ENCODE measurements at places on chromosomes 2 and 18. TPM values are rescaled to one million over a fixed set of nuclear protein-coding genes. Genes with fewer than 3 reads are reported as not detected.

Gene CNTNAP5
- total RNA-seq: not detected

Gene LPIN2
- total RNA-seq: 21.9 TPM

Gene HRH4
- not detected for total RNA-seq

Gene LINC00305
- total RNA-seq: not detected

Gene FBXO41
- 0.83 TPM for total RNA-seq

Gene SCN7A
- total RNA-seq: 0.90 TPM

Gene TFPI
- 93.9 TPM for total RNA-seq

Gene PLEKHH2
- total RNA-seq: 1.7 TPM

DNA sequence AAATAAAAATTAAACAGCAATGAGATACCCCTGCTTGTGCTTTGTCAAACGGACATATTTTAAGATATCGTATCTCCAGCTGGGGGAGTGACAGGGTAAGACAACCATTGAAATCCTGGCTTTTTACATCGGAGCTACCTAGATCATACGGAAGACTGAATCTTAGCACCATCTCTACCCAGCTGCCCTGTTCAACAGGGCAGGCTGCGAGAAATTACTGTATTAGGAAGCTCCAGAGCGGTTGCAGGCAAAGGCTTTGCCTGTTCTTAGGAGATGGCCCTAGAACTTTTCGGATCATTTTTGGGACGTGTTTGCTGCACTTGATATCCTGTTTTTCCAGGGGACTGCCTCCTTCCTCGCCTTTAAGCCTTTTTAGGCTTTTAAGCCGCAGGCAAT is 2.0 kb upstream of the PRKCE start:
- peak; percentile 13 for DNase-seq

- no peak for DNase-seq
These were observed 330.2 kb downstream of the DSC3 start for GRCh38 chr18:30712383-30712782.

- no peak for DNase-seq
These were observed 145.6 kb downstream of the HDAC4 start for GRCh38 chr2:239255218-239255617.

- no peak for DNase-seq
These were observed 168.7 kb upstream of the HDAC4 start for GRCh38 chr2:239569401-239570090.

DNA sequence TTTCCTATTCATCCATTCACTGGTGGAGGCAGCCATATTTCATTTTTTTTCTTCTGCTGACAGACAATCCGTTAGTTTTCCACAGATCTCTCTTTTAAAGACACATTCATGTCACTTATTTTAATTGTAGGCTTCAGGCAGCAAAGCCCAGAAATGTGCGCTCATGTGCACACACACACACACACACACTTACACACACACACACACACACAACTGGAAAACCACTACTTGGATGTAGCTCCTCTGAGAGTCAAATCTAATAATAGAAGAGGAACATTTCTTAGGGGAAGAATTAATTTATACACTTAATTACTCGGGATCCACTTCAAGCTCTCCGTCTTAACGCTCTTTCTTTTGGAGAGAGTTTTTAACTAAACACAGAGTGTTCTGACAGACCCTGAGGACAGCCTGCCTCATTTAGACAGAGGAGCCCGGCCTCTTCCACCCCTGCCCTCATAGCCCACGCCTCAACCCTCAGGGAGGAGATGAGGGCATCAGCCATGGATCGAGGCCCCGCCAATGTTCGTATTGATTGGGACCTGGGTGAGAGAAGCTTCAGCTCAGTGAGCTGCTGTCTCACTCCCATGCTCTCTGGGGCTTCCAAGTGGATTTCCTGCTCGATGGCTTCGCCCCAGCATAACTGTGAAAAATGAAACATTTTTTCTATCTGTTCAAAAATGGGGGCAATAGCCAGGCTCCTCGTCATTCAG is 261.4 kb upstream of the SKOR2 start:
- DNase-seq: no peak

DNA sequence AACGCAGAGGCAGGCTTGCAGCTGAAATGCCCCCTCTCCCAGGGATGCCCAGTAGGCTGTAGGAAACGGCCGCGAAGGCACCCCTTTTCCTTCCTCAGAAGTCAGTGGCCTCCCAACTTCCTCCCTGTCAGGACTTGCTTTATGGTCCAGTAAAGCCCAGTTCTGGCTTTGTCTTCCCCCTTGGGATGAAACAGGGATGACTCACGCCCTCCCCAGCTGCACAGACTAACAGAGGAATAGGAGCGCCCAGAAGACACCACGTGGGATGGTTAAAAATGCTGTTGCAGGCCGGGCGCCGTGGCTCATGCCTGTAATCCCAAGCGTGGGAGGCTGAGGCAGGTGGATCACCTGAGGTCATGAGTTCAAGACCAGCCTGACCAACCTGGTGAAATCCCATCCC is 6.9 kb downstream of the CREG2 start:
- DNase-seq: peak; percentile 71

GRCh38 chr2:189465478-189465877 is 24.2 kb downstream of the WDR75 start:
- no peak for DNase-seq

DNA sequence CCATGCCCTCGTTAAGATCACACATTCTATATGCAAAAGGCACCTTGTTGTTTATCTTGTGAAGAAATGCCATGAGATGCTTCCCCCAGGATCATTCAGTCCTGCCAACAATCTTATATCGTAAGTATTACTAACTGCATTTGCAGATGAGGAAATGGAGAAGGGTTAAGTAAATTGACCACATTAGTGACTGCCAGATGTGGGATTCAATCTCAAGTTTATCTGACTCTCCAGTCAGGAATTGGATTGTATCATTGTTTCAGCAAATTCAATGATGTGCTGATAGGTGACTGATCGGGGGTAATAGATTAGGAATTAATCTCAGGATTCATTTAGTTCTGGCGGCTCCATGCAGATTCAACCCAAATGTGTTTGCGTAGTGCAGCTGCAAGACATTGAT is 106.2 kb downstream of the CNTNAP5 start:
- no peak for DNase-seq

DNA sequence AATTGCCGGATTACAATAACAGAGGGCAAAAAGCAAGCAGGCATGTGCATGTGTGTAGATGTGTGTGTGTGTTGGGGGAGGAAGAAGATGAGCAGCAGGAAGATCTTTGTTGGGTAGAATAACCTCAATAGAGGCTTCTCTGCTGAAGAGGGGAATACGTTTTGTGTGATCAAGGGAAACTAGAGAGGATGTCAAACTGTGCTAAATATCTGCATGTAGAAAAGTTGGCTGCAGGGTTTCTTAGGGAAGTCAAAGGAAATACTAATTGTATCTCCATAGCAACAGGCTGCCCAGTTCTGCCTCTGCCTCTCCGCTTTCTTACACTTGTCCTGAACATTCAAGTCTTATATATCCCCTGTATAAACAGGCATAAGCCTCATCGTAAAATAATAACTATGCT is 190.1 kb upstream of the RND3 start:
- no peak for DNase-seq

DNA sequence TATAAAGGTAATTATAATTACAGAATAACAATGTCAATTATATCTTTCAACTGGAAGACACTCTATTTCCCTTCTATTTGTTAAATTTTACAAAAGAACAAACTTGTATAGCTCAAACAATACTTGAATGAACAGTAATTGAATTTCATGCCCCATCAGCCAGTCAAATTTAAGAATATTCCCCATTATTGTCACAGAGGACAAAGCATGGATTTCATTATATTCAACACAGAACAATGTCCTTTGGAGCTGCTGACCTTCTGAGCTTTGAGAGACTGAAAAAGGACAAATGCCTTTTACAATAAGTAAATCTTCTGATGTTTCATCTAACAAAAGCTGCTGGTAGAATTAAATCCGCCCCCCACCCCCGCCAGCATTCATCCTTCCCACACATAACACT is 187.5 kb upstream of the MC4R start:
- DNase-seq: no peak

DNA sequence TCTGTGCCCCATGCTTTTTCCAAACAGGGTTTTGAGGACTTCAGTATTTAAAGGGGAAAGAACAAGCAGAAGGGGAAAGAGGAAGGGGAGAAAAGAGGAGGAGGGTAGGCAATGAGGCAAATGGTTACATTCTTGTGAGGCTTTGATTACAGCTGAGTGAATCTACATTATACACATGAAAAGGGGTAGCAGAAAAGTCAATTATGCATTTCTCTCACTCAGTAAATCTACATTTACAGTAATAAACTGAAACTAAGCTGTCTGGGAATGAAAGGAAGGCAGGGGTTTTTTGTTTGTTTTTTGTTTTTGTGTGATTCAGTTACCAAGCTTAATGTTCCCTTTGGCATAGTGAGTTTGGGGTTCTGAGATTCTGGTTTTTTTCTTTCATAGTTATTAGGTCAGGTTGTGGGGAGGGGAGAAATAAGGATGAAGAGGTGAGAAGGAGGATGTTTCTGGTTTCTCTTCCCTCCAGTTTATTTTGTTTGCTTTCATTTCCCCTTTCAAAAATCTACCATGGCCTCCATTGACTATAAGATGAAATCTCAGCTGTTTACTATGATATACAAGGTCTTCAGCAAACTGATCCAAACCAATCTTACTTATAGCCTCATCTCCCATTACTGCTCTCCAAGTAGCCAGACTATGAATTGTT is 18.7 kb downstream of the C18orf63 start:
- DNase-seq: no peak

GRCh38 chr2:197306696-197307040 is 3.9 kb downstream of the ANKRD44 start:
- no peak for DNase-seq

GRCh38 chr2:193240752-193241151 is 1046.0 kb upstream of the TMEFF2 start:
- no peak for DNase-seq

DNA sequence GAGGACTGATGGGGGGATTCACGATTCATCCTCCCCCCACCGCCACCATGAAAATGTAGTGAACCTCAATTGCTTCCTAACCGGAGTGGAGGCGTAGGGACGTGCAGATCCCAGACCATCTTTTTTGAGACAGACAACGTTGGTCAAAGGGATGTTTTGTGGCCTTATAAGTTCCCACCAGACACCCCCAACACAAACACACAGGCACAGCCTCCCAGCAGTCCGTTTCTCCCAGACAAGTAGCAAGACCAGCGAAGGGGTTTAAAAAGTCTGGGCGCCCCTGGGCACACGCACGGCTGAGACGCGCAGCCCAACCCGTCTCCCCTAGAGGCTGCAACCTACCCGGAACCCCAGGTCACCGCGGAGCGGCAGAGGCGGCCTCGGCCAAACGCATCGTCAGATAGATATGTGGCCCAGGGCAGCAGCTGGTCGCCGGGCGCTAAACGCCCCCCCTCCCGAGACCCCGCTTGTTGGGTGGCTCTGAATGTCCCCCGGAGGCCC is 1.3 kb downstream of the GBX2 start:
- DNase-seq: no peak

GRCh38 chr2:133324150-133324561 is 244.1 kb downstream of the NCKAP5 start:
- DNase-seq: peak; percentile 93

- peak; percentile 96 for DNase-seq
These were observed 24.2 kb upstream of the C2orf42 start for GRCh38 chr2:70214953-70215549.

DNA sequence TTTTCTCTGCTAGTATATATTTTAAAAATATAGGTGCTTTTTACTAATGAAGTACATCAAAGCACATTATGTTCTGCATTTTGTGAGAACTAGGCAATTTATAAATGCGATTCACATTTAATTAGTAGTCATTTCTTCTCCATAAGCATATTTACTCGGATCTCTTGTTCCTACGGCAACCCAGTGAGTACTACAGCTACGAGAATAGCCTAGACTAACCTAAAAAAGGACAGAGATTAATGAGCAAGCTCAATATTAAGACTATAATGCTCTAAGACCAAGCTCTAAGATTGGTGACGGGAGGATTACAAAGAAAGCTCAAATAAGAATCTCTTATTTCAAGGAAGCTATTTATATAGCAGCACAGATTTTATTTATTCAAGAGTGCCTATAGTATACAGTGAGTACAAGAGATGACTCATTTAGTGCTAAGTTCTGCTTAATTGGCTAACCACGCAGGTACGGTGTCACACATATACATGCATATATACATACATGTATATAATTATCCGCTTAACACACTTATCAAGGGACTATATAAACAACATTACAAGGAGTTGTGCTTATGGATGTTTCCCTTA is 364.7 kb downstream of the GPD2 start:
- no peak for DNase-seq

- no peak for DNase-seq
These were observed 79.2 kb upstream of the HPCAL1 start for GRCh38 chr2:10223471-10223870.

DNA sequence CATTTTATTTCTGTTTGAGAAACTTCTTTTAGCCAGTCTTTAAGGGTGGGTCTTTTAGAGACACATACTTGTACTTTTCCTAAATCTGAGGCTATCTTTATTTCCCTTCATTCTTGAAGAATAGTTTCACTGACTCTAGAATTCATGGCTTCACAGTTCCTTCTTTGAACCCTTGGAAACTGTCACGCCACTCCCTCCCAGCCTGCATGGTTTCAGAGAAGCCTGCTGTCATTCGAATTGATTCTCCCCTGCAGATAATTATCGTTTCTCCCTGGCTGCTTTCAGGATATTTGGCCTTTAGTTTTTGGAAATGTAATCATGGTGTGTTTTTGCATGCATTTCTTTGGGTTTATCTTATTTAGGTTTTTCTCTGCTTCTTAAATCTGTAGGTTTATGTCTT is 72.0 kb upstream of the REV1 start:
- DNase-seq: no peak

DNA sequence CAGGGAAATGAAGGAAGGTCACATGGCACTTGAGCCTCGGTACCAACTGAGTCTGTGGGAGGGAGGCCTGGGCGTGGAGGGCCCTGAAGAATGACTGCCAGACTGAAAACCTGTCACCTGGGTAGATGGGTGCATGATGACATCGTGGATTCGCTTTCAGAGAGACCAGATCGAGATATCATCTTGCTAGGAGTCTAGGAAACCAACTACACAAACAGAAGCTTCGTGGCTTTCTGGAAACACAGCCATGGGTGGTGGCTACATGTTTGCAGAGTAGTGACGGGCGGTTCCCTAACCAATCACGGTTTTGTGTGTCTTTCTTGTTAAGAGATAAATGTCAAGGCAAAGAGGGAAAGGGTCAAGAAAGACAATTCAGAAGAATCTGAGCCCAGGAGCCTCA is 155.0 kb downstream of the EIPR1 start:
- DNase-seq: no peak

GRCh38 chr2:227182765-227183164 is 18.3 kb downstream of the COL4A3 start:
- no peak for DNase-seq

GRCh38 chr2:164719996-164720941 is 99.0 kb upstream of the GRB14 start:
- DNase-seq: peak; percentile 14

- peak; percentile 90 for DNase-seq
These were observed 1.1 kb upstream of the SULT6B1 start for GRCh38 chr2:37189452-37190153.

DNA sequence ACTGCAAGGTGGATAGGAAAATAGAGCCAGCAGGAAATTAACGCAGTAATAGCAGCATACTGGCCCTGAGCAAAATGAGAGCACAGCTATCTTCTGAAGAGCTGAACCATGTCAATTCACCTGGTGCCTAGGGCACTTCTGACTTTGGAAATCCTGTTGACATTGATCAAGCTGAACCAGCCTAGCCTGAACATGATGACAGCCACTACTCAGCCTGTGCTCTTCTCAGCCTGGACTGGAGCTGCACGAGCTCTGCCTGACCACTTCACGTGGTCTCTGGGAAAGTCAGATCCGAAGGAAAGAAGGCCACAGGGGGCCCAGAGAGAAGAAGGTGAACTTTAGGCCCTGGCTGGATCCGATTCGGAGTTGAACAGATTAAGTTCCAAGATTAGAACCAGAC is 421.9 kb downstream of the LPIN1 start:
- no peak for DNase-seq

- no peak for DNase-seq
These were observed 95.7 kb downstream of the MAIP1 start for GRCh38 chr2:200050921-200051610.

Measured in IMR-90 (cell line).